HCT116 (cell line): ENCODE measurements at places on chromosomes 16 and 17.

- DNase-seq: no peak
These were observed 89.7 kb downstream of the SEC14L1 start for GRCh38 chr17:77230436-77230830.

DNA sequence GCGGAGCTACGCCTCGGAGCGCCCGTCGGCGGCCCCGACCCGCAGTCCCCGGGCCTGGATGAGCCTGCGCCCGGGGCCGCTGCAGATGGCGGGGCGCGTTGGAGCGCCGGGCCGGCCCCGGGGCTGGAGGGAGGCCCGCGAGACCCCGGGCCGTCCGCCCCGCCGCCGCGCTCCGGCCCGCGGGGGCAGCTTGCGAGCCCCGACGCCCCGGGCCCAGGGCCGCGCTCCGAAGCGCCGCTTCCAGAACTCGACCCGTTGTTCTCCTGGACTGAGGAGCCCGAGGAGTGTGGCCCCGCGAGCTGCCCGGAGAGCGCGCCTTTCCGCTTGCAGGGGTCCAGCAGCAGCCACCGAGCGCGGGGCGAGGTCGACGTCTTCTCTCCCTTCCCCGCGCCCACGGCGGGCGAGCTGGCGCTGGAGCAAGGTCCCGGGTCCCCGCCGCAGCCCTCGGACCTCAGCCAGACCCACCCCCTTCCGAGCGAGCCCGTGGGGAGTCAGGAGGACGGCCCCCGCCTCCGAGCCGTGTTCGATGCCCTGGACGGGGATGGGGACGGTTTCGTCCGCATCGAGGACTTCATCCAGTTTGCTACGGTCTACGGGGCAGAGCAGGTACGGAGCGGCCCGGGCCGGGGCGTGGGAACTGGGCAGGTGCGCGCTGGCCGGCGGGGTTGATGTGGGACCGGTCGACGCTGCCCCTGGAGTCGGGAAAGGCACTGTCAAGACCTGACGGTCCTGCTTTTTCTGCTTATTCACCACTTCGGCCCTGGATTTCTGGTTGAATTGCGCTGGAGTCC, 861 bp downstream of the RAB11FIP3 start:
- no peak for DNase-seq

- no peak for DNase-seq
These were observed 23.1 kb upstream of the MMD start for GRCh38 chr17:55444471-55445441.

DNA sequence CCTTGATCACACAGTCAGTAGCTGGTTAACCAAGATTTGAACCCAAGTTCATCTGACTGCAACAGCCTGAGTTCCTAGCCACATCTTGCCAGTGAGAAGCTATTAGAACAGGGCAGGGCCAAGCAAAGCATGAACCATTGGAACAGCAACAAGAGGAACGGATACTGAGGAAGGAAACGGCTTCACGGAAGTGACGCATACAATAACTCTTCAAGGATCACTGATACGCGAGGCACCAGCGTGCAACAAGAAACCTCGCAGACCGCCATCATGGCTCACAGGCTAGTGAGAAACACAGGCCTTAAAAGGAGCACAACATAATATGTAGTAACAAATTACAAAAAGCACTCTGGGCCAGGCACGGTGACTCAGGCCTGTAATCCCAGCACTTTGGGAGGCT, 114.9 kb downstream of the CDYL2 start:
- DNase-seq: no peak

GRCh38 chr16:71479420-71479819, 9.7 kb downstream of the ZNF19 start:
- no peak for DNase-seq

GRCh38 chr16:86436466-86437185, 73.7 kb upstream of the FOXF1 start:
- no peak for DNase-seq

DNA sequence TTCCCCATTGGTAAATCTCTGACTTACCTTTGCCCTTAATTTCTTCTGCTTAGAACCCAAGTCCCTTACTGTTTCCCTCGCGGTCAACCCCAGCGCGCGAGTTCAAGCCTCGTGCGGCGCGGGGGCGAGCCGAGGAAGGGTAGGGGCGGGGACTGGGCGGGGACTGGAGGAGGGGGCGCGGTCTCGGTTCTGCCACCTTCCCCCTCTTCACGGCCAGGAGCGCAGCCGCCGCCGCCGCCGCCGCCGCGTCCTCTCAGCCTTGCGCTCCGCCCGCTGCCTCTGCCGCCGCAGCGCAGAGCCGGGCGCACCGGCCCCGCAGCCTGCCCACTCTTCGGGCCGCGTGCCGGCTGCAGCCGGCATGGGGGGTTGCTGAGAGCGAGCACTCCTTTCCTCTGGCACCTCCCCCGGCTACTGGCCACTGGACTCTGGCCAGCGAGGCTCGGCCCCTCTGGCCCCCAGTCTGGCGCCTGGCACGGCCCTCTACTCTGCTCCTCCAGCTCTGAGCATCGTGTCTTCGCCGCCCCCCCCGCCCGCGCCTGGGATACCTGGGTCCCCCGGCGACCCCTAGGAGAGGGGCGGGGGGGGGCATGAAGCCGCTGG, at the start of gene RAPGEFL1:
Gene RAPGEFL1 (plus strand): TSS at position 196 of the 600 bp plus-strand sequence. CDS start 392 bp downstream, at position 588.
- DNase-seq: no peak

- DNase-seq: no peak
These were observed 14.5 kb downstream of the GRB2 start for GRCh38 chr17:75390982-75391381.

DNA sequence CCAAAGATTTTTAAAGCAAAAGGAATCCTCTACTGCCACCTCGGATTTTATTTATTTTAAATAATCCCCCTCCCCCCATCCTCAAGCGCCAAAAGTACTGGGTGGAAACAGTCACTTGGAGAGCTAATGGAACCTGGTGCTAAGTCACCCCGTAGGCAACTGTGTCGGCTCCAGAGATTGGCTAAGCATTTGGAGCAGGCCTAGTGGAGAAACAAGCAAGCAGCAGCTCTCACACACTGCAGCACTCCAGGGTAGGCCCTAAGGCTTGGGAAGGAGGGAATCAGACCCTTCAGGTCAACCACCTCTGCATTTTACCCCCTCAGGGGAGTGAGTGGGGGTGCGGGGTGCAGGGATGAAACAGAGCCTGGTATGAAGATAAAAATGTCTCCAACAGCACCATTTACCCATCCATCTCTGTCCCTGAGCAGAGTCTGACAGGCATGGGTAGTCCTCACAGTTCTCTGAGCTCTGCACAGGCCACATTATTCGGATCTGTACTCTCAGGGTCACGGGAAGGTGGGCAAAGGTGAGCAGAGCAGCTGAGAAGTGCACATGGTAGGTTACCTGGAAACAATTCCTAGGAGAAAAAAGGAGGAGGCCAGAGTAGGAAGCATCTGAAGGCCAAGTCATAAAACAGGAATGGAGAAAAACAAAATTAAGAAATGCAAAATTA, 27.2 kb upstream of the STAC2 start:
- no peak for DNase-seq
